ENCODE measurements at places on chromosomes 3 and 15.

GRCh38 chr3:184952671-184953070 lies 140.7 kb downstream of the VPS8 start:
- no peaks in the 10 kb centered on the region for H3K27me3 ChIP-seq
- H3K27ac ChIP-seq = no peak overlapping the region
- peaks cover 1% of the 10 kb centered on the region for H3K36me3 ChIP-seq
- no peaks in the 10 kb centered on the region for H3K4me1 ChIP-seq

GRCh38 chr3:71227270-71227661 lies 356.3 kb downstream of the FOXP1 start:
- DNase-seq = no peak
- H3K36me3 ChIP-seq = no peaks in the 10 kb centered on the region
- peaks cover 8% of the 10 kb centered on the region for H3K4me1 ChIP-seq
- no peak overlapping the region for H3K4me3 ChIP-seq
- no peaks in the 10 kb centered on the region for H3K27me3 ChIP-seq
- H3K27ac ChIP-seq = no peak overlapping the region

DNA sequence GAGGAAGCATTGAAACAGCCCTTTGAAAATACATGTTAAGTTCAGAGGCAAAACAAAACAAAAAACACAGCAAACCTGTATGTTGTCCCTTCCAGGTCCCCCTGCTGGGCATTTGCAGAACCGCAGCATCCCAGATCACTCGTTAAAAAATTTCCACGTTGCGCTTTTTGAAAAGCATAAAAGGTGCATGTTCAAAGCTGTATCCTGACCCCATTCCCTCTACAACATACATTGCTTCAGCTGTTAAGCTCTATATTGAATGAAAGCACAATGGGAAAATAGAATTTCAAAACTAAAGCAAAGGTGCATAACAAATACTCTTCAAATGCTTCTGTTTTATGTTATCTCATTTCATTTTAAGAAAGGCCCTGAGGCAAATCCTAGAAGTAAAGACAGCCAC lies 328.3 kb downstream of the THSD4 start:
- H3K4me3 ChIP-seq = no peak overlapping the region
- H3K27ac ChIP-seq = no peak overlapping the region
- H3K36me3 ChIP-seq = no peaks in the 10 kb centered on the region
- no peaks in the 10 kb centered on the region for H3K27me3 ChIP-seq
- peak; percentile 22 for DNase-seq

DNA sequence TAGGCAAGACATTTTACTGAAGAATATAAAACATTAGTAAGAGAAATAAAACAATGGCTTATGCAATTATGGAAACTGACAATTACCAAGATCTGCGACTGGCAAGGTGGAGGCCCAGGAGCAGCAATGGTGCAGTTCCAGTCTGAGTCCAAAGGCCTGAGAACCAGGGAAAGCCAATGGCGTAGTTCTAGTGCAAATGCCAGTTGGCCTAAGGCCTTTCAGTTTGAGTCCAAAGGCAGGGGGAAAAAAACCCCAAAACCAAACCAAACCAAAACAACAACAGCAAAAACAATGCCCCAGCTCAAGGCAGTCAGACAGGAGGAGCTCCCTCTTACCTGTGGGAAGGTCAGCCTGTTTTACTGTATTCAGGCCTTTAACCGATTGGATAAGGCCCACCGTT lies 72.6 kb downstream of the ST6GAL1 start:
- no peaks in the 10 kb centered on the region for H3K36me3 ChIP-seq
- no peaks in the 10 kb centered on the region for H3K27me3 ChIP-seq
- DNase-seq = no peak
- peaks cover 15% of the 10 kb centered on the region for H3K4me1 ChIP-seq

- no peak for DNase-seq
- peaks cover 22% of the 10 kb centered on the region for H3K36me3 ChIP-seq
- no peak overlapping the region for H3K27ac ChIP-seq
- no peak overlapping the region for H3K4me3 ChIP-seq
- no peaks in the 10 kb centered on the region for H3K27me3 ChIP-seq
Observed at GRCh38 chr3:12507591-12508281, 23.5 kb downstream of the TSEN2 start.

DNA sequence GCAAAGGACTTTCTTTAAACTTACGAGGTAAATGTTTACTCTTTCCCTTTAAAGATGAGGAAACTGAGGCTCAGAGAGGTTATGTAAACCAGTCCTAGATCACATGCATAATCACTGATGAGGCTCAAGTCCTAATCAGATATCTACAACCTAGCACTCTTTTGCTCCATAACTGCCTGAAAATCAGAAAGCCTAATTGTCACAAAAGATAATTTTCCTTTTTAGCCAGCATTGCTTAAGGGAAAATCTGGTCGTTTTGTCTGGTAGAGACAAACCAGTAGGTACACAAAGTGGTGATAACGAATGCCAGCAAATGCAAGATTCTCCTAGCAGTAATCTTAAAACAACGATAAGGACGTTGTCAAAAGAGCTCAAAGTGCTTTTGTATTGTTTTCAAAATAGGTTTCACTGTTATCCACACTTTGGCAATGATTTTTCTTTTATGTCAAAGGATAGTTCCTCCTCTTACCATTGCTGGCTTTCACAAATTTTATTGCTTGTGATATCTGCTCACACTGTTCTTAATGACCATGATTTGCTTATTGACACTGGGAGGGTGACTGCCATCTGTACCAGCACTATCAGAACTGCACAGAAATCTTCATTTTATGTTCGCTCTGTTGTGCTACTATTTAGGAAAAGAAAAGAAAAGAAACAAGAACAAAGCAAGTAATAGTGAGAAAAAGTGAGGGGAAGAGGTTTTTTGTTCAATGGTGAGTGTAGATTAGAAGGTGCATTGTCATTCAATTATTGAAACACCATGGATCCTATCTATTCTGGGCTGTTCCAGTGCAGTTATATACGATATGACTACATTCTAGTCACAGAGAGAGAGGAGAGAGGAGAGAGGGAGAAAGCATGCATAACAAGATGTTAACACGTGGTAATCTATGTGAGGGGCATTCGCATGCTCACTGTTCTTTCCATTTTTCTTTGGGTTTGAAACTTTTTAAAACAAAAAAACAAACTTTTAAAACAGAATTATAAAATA lies 13.7 kb downstream of the IQCH start:
- no peaks in the 10 kb centered on the region for H3K4me1 ChIP-seq
- DNase-seq = no peak
- H3K27me3 ChIP-seq = no peaks in the 10 kb centered on the region
- H3K27ac ChIP-seq = no peak overlapping the region
- H3K36me3 ChIP-seq = no peaks in the 10 kb centered on the region

DNA sequence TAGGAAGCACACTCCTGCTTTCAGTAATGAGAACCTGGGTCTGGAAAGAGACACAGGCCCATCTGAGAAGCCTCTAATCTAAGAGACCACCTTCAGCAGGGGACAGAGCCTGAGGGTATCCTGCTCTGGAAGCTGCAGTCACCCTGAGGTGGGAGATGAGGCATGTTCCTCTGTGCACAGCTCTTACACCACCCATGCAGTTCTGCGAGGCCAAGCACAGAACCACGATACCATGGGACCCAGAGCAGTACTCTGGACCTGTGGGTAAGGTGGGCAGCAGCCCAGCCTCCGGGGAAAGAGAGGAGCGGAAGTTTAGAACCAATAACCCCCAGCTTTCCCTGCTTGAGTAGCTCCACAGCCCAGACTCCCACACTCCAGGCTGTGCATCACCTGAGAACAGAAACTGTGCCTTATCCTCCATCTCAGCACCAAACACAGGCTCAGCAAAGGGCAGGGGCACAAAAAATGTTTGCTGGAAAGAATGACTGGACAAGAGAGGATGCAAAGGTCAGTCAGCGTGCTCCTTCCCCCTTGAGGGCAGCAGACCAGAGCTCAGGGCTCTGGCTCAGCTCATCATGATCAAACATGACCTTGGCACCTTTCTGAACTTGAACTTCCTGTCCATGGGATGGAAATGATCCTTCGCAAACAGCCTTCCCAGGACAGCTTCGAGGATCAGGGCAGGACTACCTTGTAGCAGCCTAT lies 43.1 kb downstream of the RBPMS2 start:
- DNase-seq = no peak
- no peaks in the 10 kb centered on the region for H3K4me1 ChIP-seq
- no peaks in the 10 kb centered on the region for H3K27me3 ChIP-seq

DNA sequence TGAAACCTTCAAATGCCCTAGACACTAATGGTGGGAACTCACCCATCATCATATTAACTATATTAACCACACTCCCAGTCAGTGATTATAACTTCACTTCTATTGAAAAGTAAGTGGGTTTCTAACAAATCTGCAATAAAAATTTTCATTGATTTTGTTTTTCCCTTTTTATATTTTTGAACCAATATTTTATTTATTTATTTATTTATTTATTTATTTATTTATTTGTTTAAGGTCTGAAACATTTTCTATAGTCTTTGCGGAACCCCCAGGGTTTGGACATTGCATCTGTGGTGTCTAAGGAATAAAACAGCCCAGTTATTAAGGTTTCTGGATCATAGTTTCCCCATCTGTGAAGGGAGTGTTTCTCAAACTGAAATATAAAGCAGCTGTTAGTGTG lies 16.2 kb upstream of the PLCL2 start:
- H3K4me1 ChIP-seq = no peaks in the 10 kb centered on the region
- H3K27me3 ChIP-seq = no peaks in the 10 kb centered on the region
- H3K36me3 ChIP-seq = no peaks in the 10 kb centered on the region
- no peak overlapping the region for H3K4me3 ChIP-seq
- DNase-seq = no peak

- no peak overlapping the region for H3K4me3 ChIP-seq
- DNase-seq = no peak
- no peaks in the 10 kb centered on the region for H3K27me3 ChIP-seq
- H3K4me1 ChIP-seq = no peaks in the 10 kb centered on the region
Observed at GRCh38 chr3:117433427-117433826, 723.8 kb downstream of the TUSC7 start.

GRCh38 chr3:134709561-134710312 lies 58.9 kb upstream of the KY start:
- H3K27ac ChIP-seq = no peak overlapping the region
- H3K4me3 ChIP-seq = no peak overlapping the region
- H3K4me1 ChIP-seq = no peaks in the 10 kb centered on the region
- no peak for DNase-seq
- no peaks in the 10 kb centered on the region for H3K27me3 ChIP-seq
- no peaks in the 10 kb centered on the region for H3K36me3 ChIP-seq

DNA sequence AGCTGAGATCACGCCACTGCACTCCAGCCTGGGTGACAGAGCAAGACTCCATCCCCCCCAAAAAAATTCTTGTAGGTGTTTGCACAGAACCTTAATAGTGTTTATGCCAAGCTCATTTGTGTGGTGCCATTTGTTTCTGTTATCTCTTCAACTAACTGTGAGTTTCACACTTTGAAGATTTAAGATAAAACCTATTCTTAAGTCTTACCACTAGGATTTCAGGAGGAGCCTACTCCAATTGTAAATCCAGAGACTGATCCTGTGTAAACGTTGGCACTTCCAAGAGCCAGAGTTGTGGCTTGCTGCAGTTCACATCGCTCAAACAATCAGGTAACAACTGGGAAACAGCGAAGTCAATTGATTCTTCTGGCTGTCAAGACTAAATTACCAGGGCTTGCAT lies 242.4 kb upstream of the SATB1 start:
- no peak overlapping the region for H3K4me3 ChIP-seq
- H3K27me3 ChIP-seq = no peaks in the 10 kb centered on the region
- H3K4me1 ChIP-seq = peaks cover 3% of the 10 kb centered on the region
- H3K36me3 ChIP-seq = no peaks in the 10 kb centered on the region

- H3K27ac ChIP-seq = no peak overlapping the region
- H3K4me1 ChIP-seq = no peaks in the 10 kb centered on the region
- H3K4me3 ChIP-seq = no peak overlapping the region
- no peaks in the 10 kb centered on the region for H3K27me3 ChIP-seq
Observed at GRCh38 chr3:67461667-67462142, 192.7 kb downstream of the SUCLG2 start.

DNA sequence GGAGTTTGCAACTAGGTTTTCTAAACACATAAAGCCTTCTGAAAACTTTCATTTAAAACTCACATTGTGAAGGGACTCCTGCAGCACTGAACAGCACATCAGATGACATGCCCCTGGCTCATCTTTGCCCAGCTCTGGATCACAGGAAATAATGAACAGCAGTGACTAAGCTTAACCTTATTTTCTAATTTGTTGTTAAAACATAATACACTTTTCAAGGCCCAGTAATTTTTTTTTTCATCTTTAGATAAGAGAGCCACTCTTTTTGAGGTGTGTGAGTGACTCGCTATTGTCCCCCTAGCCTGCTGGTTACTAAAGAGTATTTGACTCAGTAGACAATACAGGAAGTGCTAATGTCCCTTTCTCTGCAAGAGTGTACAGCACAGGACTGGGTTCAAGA lies 204.0 kb downstream of the OSBPL10 start:
- H3K27me3 ChIP-seq = no peaks in the 10 kb centered on the region
- H3K4me3 ChIP-seq = no peak overlapping the region
- H3K27ac ChIP-seq = no peak overlapping the region
- no peak for DNase-seq
- no peaks in the 10 kb centered on the region for H3K36me3 ChIP-seq

GRCh38 chr15:68725736-68726135 lies 95.0 kb downstream of the ANP32A start:
- no peaks in the 10 kb centered on the region for H3K36me3 ChIP-seq
- H3K27ac ChIP-seq = no peak overlapping the region
- H3K4me3 ChIP-seq = no peak overlapping the region
- DNase-seq = no peak
- H3K27me3 ChIP-seq = peaks cover 12% of the 10 kb centered on the region

- no peaks in the 10 kb centered on the region for H3K36me3 ChIP-seq
- H3K27ac ChIP-seq = no peak overlapping the region
- peak overlapping the region; percentile 31 for H3K4me3 ChIP-seq
- H3K4me1 ChIP-seq = peaks cover 15% of the 10 kb centered on the region
Observed at GRCh38 chr15:67967871-67968431, 86.2 kb upstream of the PIAS1 start.
